HFFc6 (cell line): ENCODE measurements at places on chromosomes 11 and 22. TPM values are rescaled to one million over a fixed set of nuclear protein-coding genes. Genes with fewer than 3 reads are reported as not detected.

Gene CELSR1
- total RNA-seq: 4.7 and 6.9 TPM in 2 replicates

Gene RAG1
- 0.11 to 0.50 TPM (median 0.13 TPM) in 3 replicates for total RNA-seq

Gene HOATZ
- not detected in 3 replicates for total RNA-seq

Gene KCNJ1
- total RNA-seq: not detected in 2 replicates

Gene GGT5
- total RNA-seq: 0.27 to 0.42 TPM (median 0.29 TPM) in 3 replicates

Gene C22orf31
- total RNA-seq: not detected in 2 replicates

Gene OR4A47
- not detected in 3 replicates for total RNA-seq

Gene TNNT3
- not detected in 3 replicates for total RNA-seq

Gene OR52I2
- not detected in 3 replicates for total RNA-seq

Gene OR51Q1
- total RNA-seq: not detected in 2 replicates

Gene OR9Q1
- not detected in 3 replicates for total RNA-seq

Gene UCP2
- 6.4 to 9.3 TPM (median 8.8 TPM) in 3 replicates for total RNA-seq

Gene MFNG
- not detected in 3 replicates for total RNA-seq

Gene RRP7A
- total RNA-seq: 81.0 and 105 TPM in 2 replicates

Gene KRTAP5-8
- total RNA-seq: not detected in 2 replicates

Gene TIGD3
- 0.29 TPM in 1 of 2 replicates, not detected in the other for total RNA-seq

Gene KCNJ5
- total RNA-seq: not detected in 3 replicates

Gene INPP5J
- 0.64 to 1.0 TPM (median 1.0 TPM) in 3 replicates for total RNA-seq

Gene CCDC188
- 0.54 to 3.5 TPM (median 0.81 TPM) in 3 replicates for total RNA-seq

Gene SCN2B
- total RNA-seq: not detected in 3 replicates

Gene CHCHD10
- 93.5 to 95.8 TPM (median 94.9 TPM) in 3 replicates for total RNA-seq

Gene GPHA2
- not detected in 3 replicates for total RNA-seq

Gene KREMEN1
- 0.51 to 1.1 TPM (median 0.61 TPM) in 3 replicates for total RNA-seq

Gene TTC12
- total RNA-seq: 7.4 to 10.3 TPM (median 8.6 TPM) in 3 replicates

Gene SMC1B
- not detected in 3 replicates for total RNA-seq

Gene LUZP2
- total RNA-seq: not detected in 3 replicates

Gene FGF3
- total RNA-seq: not detected in 3 replicates

Gene CLDN5
- total RNA-seq: 0.21 TPM in 1 of 3 replicates, not detected in the others

Gene AIP
- total RNA-seq: 58.8 and 59.4 TPM in 2 replicates

Gene OR51B2
- not detected in 3 replicates for total RNA-seq

Gene KRTAP5-11
- total RNA-seq: not detected in 3 replicates

Gene BATF2
- total RNA-seq: 0.28 to 0.51 TPM (median 0.42 TPM) in 3 replicates

Gene GNG3
- total RNA-seq: not detected in 3 replicates

Gene CABP7
- total RNA-seq: not detected in 3 replicates

Gene SMIM35
- not detected in 3 replicates for total RNA-seq

Gene ZP1
- total RNA-seq: 0.15 to 0.29 TPM (median 0.15 TPM) in 3 replicates

Gene HTR3A
- not detected in 3 replicates for total RNA-seq
